NCI-H774 (cell line): ENCODE measurements at places on chromosomes 13 and 19.

DNA sequence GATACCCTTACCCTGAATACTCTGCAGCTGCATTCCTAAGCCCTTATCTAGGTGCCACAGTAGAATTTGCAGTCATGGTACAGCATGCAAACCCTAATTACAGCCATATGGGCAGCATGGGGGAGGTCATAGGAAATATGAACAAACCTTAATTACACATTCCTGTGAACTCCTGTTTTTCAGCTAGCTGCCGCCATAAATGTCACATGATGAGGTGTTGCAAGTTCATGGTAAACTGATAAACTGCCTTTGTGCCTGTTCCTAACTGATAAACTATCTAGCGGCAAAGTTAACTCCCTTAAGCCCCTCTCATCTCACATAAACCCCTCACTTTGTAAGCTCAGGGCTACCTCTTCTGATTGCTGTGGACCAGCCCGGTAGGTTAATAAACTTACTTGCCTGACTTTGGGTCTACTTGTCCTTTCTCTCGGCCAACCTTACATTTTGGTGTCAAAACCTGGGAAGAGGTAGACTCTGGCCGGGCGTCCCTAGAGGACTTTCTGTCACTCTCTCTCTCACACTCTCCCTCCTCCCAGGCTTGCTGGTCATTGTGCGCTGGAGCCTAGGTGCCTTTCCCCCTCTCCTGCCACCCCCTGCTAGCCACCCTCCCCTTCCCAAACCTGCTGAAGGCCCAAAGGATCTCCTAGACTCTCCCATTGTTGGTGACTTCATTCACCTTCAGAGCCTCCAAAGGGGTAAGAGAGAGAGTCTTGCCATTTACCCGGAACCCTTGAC is 43.3 kb downstream of the ZNF93 start:
- DNase-seq, result no peak

DNA sequence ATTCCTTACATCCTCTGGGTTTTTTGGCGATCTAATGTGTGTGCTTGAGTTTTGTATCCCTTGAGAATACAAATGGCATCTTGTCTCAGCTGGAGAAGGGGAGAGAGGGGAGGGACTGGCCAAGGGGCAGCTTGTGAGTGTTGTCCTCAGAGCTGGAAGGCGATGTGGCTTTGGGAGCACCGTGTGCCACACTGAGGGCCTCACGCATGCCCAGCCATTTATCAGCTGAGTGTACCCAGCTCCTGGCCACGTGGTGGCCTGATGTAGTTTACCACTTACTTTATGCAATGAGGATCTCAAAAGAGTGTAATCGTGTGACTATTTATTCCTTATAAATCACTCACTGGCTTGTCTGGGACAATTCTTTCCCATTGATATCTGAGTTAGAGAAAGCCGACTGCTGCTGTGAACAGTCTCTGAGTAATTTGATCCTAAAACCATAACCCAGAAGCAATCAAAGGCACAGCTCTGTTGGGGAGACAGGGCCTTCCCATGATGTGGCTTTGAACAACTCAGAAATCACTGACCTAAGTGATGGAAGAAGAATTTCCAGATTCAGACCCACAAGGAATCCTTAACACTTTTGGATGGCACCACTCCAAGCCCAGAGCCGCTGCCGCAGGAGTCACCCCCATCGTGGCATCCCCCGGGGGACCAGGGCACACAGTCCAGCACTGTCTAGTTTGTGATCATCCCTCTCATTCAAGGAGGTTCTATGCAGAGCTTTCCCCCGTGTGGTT is 53.9 kb upstream of the MTIF3 start:
- no peak for DNase-seq

- DNase-seq, result no peak
Measured at GRCh38 chr13:99542788-99543406, 41.6 kb downstream of the TM9SF2 start.

- DNase-seq, result no peak
Measured at GRCh38 chr13:113722921-113723320, 36.1 kb upstream of the TMEM255B start.

DNA sequence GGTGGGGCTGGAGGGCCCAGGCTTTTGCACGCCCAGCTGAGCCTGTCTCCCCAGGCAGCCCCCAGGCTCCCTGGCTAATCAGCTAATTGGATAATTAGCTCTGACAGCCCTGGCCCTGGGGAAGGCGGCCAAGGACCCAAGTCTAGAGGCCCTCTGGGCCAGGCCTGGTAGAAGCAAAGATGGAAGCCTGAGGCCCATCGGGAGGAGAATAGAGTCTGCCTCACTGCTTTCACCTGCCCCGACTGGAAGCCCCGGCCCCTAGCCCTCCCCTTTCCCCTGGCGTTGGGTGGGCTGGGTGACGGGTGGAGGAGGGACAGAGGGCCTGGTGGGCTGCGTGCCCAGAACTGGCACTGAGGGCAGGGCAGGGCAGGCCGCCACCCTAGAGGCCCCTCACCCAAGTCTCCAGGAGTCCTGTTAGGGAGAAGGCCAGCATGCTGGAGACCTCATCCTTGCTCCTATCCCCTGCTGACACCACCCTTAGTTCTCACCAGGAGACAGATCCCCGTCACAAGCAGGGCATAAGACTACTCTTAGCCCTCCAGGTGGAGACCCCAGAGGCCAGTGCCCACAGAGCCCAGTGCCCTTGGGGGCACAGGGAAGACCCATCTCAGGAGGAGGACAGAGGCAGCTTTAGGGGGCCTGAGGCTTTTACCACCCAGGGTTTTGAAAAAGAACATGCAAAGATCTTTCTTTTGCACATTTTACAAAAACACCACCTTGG is 12.0 kb downstream of the LYL1 start:
- DNase-seq, result no peak
